T-helper 2 cell treated with Interferon-gamma antibody and Interleukin-4, amounts not matched to agents 5 μg/mL and 100 μg/mL, for 36 hours (primary cell): ENCODE measurements at places on chromosomes 13 and 19.

DNA sequence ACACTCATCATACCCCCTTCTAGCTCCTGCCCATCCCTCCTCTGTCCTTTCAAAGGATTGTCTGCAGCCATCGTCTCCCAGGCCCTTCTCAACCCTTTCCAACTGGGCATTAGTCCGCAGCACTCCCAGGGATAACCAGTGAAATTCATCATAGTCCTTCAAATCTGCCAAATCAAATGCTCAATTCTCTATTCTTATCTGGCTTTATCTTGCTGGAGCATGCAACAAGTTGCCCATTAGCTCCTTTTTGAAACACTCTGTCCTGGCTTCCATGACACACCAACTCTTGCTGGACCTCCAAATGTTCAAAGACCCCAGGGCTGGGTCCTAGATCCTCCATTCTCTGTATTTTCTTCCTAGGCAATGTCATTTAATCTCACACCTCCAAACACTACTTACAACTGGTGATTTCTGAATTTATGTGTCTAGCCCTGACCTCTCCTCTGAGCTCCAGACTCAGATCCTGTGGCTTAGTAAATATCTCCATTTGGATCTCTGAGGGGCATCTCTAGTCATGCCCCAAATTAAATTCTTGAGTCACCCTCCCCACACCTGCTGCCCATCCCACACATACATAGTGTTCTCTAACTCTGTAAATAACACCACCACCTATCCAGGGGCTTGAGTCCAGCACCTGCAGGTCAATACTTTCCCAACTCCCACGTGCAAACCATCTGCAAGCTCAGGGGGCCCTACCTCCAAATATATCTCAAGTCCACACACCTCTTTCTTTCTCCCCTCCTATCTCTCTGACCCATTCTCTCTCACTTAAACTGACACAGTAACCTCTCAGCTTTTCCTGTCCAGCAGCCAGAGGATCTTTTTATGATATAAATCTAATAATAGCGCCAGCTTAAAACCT, 9.1 kb upstream of the ANKRD10 start:
- DNase-seq, result no peak

DNA sequence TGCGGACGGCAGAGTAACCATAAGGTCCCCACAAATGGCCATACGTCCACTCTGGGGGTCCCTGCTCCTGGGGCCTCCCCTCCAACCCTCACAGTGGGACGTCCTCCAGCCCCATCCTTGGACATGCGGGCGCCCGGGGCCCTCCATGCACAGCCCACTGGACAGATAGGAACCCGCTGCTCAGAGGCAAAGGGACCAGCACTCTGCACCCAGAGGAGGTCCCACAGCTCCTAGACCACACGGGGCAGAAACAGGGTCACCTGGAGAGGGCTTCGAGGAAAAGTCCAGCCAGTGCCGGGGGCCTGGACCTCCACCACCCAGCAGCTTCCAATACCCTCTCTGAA, 11.1 kb downstream of the REXO1 start:
- DNase-seq, result no peak

DNA sequence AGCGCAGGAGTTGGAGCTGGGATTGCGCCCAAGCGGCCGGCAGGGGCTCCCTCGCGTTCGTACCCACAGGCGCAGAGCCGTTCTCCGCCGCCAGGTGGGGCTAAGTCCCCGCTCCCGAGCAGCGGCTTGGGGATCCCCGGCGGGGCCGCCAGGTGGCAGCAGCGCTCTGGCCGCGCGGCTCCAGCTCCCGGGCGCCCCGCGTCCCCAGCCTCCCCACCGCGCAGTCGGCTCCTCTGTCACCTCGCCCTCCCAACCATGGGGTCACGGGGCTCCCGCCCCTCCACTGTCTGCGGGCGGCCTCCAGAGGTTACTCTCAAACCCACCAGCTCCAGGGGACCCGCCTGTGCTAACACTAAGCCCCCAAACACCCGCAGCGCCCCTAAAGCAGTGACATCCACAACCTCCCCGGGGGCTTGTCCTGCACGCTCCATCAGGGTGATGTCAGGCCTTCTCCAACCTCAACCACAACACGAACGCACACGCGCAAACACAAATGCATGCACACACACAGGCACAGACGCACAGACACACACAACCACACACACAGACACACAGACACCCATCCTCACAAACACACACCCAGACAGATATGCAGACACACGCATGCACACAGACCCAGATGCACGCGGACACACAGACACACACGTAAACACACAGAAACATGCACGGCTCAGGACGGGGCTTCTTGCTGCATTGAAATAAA, 18.4 kb upstream of the KCTD15 start:
- DNase-seq, result peak; percentile 79

DNA sequence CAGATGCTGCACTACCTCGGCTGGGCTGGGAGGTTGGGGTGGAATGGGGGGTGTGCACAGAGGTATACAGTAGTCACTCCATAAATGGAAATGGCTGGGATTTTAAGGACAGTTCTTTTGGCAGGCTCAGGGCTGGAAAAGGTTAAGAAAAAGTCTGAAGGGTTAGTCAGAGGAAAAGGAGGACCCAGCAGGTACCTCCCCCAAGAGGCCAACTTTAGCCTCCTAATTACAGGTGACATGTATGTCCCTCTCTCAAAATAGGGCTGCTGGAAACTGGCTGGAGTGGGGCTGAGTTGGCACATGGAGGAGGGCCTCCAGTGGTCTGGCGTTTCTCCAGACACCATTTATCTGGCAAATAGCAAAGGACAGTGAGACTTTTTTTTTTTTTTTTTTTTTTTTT, 994 bp downstream of the CCDC194 start:
- DNase-seq, result no peak

DNA sequence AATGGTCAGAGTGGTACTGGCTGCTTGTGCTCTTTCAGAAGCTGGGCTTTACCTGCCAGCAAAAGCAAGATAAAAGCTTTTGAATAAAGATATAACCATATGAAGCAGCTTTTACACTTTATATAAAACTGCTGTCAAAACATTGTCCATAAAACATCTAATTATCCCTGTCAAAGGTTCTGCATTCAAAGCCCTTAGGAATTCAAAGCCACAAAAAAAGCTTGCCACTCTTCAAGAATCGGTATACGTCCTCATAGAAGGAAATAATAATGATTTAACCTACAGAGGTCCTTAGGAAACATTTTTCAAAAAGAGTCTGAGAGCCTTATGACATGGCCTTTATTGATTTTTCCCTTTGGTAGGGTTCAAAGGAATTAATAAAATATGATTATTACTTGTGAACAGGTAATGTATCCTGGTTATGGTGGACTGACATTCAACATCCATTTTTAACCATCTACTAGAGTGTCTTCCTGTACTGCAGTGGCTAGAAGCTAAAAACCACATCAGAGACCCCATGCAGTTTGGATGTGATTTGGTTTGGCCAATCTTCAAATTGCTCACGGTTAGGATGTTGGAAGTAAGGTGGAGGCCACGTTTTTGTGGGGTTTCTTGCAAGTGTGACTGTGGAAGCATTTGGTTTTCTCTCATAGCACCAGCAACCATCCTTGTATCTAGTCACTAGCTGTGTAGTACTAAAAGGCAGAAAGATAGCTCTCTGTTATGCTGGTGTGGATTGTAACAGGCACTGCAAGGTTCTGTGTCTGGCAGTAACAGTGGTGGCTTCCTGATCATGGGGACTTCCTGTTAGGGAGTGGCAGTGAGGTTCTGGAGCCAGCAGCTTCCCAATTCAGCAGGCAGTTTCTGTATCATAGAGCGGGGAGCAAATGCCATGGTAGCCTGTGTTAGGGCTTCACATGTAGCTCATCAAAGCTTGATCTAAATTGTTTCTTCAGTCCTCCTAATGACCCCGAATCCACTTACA, 441.5 kb downstream of the DIAPH3 start:
- no peak for DNase-seq

GRCh38 chr19:12778017-12778904, 2.9 kb upstream of the HOOK2 start:
- peak; percentile 48 for DNase-seq

DNA sequence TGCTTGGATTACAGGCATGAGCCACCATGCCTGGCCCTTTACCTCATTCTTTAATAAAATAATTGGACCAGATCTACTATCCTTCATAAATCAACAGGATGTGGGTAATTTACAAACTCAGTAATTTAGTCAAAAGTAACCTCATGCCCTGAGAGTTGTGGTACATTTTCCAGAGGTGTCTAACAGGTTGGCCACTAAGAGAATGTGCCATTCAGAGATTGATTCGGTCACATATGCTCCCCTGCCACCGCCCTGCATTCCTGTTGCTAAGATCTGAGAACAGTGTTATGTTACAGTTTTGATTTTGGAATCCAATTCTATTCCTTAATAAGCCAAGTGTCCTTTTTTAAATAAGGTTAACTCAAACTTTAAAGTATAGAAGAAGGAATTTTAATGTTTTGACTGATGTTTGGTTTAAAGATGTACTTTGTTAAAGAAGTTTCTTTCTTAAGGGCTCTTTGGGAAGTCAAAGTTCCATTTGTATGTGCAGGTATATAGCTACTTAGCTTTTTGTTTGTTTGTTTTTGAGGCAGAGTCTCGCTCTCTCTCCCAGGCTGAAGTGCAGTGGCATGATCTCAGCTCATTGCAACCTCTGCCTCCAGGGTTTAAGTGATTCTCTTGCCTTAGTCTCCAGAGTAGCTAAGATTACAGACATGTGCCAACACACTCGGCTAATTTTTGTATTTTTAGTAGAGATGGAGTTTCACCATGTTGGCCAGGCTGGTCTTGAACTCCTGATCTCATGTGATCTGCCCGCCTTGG, 29.2 kb downstream of the PHF11 start:
- DNase-seq, result no peak
